SW 1271 (cell line): ENCODE measurements at places on chromosomes 16 and 17.

GRCh38 chr16:18018376-18018775 lies 318.2 kb downstream of the NPIPA8 start:
- no peak for DNase-seq

DNA sequence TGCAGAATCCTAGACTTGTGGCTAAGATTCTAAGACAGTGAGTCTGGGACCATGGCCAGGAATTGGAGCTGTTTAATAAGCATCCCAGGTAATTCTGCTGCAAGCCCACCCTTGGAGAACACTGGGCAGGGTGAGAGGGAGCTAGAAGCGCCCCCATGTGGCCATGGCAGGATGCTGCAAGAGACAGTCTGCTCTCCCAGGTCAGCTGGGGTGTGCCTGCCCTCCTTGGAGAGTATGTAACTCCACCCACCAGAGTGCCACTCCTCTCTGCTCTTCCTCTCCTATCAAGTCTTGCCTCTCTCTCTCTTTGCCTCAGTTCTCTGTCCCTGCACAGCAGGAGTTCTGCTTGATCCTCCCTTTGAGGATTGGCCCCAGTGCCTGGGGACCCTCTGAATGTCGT lies 14.9 kb downstream of the RCVRN start:
- DNase-seq = peak; percentile 21

DNA sequence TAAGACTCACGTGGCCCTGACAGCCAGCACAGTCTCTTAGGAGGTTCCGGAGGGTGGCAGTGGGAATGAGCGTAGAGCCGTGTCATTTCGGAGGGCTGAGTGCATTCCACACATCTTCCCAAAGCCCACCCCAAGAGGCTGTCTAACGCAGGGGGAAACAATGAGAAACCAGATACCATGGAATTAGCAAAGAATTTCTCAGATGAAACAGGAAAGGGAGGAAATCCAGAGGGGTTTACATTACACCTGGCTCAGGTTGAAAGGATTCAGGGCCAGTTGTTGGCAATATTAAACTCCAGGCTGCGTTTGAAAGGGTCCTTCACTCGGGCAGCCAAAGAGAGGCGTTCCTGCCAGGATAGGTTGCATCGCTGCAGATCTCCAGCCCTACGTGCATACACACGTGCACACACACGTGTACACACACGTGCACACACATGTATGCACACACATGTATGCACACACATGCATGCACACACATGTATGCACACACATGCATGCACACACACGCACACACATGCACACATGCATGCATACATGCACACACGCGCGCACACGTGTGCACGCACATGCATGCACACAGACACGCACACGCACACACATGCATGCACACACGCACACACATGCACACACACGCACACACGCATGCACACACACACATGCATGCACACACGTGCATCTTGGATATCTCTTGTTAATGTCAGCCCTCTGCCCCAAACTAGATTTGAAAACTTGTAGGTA lies 12.2 kb downstream of the CBX4 start:
- DNase-seq = no peak

DNA sequence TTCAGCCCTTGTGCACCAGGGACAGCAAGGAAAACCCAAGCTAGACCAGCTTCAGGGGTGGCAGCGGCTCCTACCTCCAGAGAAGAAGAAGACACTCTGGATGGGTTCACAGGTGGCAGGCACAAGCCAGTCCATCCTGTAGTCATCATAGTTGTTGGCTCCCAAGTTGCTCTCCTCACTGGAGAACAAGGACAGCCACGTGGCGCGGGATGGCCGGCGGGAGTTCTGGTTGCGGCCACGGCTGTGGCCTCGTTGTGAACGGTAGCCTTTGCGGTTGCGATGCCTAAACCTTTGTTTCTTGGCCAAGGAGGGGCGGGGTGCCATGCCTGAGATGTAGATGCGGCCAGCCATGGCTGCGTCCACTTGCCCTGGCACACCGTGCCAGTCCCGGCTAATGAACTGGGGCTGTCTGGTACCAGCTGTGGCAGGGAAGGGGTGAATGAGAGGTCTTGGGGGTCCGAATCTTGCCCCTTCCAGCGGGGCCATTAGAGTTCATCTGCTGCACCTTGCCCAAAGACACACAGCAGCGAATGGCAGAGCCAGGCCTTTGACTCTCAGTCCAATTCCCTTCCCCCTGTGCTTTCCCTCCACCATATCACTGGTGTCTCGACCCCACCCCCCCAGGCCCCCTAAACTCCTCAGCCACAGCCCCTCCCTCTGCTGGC lies 2.3 kb downstream of the VTN start:
- no peak for DNase-seq

DNA sequence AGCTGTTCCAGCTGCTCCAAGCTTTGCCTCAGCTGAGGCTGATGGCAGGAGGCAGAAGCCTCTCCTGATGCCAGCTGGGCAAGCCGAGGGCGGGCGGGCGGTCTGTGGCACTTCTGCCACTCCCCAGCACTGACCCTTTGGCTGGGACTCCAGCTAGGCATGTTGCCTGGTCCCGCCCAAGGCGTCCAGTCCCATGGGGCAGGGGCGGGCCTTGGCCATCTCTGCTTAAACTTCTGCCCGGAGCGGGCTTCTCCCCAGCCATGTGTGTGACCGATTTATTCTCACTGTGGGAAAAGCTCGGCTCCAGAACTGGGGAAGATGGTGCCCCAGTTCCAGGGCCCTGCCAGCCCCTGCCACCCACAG lies 349.1 kb downstream of the SEC14L1 start:
- DNase-seq = no peak

- DNase-seq = no peak
Measured at GRCh38 chr17:44557651-44558285, 484 bp downstream of the FZD2 start.

GRCh38 chr17:17144916-17145665 lies 61.0 kb downstream of the PLD6 start:
- DNase-seq = no peak

DNA sequence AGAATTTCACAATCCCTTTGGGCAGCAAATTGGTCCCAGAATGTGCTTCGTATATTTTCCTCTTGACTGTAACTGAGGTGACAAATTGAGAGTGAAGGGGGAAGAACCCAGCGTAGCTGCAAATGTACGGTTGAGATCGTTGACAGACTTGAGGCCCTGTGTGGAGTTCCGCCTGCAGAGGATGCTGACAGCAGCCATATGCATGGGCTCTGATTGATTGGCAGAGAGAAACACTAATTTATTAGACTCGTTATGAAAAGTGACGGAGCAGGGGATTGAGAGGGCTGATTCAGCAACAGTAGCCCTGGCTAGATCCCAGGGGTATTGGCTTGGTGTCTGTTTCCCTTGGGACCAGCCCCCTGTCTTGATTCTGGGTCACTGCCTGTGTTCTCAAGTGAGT lies 930.1 kb upstream of the EEF2KMT start:
- no peak for DNase-seq

GRCh38 chr17:42125565-42125964 lies 3.0 kb downstream of the HSPB9 start:
- DNase-seq = no peak

DNA sequence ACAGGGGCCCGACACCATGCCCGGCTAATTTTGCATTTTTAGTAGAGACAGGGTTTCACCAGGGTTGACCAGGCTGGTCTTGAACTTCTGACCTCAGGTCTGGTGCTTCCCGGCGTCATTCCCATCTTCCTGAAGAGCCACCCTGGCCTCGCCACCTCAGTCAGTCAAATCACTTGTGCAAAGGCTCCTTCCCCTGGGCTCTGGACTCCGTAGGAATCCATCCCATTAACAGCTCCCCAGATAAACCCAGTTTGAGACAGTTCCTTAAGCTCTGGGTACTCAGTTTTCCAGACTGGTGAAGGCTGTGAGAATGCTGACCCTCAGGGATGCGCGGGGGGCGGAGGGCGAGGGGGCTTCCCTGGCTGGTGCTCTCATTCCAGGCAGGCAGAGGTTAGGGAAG lies 39.5 kb downstream of the MRM1 start:
- DNase-seq = no peak

GRCh38 chr17:59520251-59520650 lies 45.2 kb upstream of the DHX40 start:
- no peak for DNase-seq

DNA sequence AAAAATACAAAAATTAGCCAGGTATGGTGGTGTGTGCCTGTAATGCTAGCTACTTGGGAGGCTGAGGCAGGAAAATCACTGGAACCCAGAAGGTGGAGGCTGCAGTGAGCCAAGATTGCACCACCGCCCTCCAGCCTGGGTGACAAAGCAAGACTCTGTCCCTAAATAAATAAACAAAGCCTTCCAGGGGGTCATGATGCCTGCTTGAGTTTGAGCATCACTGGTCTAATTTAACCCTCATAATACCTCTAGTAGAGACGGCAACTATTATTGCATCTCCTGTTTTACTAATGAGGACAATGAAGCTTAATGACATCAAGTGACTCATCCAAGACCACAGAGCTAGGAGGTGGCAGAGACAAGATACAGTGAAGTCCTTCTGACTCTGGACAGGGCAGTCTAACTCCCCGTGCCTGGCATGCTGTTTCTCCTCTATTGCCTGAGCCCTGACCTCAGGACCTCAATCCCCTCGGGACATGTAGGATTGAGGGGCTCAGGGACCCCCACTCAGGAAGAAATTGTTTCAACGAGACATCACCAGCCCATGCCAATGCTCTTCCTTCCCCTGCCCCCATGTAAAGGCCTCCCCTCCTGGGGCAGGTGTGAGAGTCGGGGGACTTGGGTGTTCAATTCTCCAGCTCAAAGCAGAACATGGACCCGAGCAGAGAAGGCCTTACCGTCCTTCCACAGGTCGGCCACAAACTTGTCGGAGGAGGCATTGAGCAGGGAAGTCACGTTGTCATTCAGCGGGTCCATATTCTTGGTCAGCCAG lies 102.9 kb downstream of the NDE1 start:
- DNase-seq = no peak

GRCh38 chr17:9521062-9521461 lies 54.6 kb downstream of the STX8 start:
- DNase-seq = no peak

GRCh38 chr17:66555605-66556004 lies 253.2 kb downstream of the PRKCA start:
- no peak for DNase-seq

DNA sequence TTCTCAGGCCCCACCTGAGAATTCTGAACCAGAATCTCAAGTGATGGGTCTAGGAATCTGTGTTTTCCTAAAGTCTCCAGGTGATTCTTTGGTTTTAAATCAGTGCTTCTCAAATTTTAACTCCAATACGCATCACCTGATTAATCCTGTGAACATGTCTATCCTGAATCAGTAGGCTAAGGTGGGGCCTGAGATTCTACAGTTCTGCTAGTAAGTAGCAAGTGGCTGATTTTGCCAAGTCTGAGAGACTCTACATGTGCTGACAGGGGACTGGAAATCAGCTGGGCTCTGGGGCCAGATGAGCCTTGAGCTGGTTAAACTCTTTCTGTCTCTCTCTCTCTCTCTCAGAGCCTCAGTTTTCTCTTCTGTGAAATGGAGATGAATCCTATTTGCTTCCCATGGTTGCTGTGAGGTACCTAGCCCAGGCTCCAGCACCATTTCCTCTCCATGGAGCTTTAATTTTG lies 9.0 kb downstream of the CCR7 start:
- DNase-seq = no peak

DNA sequence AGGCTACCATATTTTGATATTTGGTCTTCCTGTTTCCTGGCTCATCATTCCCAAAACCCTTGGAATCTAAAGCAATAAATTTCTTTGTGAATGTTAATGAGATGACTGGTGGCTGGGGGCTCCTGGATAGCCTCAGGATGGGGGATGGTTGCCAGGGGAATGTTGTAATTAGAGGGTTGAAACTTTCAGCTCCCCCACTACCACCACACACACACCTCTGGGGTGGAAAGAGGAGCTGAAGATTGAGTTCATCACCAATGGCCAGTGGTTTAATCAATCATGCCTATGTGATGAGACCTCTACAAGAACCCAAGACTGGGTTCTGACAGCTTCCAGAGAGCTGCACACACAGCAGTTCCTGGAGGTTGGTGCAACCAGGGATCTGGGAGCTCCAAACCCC lies 59.1 kb downstream of the HS3ST3A1 start:
- no peak for DNase-seq

GRCh38 chr17:51078009-51078592 lies 42.6 kb downstream of the SPAG9 start:
- DNase-seq = no peak

GRCh38 chr16:53220585-53220984 lies 165.8 kb downstream of the CHD9 start:
- no peak for DNase-seq

DNA sequence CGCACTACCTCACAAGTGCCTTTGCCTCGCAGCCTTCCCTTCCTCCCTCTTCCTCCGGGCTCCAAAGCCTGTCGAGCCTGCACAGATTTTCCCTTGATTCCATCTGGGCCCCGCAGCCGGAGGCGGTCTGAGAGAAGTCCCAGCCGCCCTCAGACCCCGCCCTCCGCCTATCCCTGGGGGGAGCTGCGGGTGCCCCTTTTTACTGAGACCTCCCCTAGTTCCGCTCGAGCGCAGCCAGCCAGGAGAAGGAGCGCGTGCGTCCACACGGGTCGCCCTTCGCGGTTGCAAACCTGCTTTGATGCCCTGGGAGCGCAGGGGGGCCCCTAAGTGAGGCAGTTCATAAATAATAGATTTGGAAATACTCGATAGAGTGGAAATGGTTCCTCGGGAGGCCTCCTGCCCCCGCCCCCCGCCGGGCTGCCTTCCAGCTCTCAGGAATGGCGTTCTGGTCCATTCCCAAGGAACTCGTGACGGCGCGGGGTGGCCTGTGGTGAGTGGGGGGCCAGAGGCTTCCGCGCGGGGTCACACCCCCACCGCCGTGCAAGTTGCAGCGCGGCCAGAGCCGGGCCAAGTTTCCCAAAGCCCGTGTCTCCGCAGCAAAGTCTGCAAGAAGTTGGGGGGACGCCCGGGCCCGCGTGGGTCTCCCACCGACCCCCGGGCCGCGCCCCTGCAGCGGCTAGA lies 610 bp downstream of the C16orf74 start:
- no peak for DNase-seq

DNA sequence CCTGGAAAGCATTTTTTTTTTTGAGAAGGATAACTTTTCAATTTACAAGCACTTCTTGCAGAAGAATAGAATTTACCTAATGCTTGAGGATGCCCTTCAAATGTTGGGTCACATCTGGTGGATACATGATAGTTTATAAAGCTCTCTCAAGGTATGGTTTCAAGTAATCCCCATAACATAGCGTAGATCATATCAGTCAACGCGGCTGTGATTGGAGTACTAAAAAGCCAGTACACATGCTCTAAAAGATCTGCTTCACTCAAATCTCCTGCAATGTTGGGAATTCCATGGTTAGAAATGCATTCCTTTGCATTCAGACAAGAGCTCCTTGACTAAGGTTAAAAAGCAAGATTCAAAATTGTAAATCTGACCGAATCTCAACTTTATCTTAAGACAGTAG lies 3.9 kb upstream of the KCNJ16 start:
- no peak for DNase-seq
